Stimulated activated CD4-positive, alpha-beta T cell treated with anti-CD3 and anti-CD28 coated beads, TNF-alpha, amount 100 ng/mL, for 4 hours (primary cell): ENCODE measurements at places on chromosomes 4 and X.

DNA sequence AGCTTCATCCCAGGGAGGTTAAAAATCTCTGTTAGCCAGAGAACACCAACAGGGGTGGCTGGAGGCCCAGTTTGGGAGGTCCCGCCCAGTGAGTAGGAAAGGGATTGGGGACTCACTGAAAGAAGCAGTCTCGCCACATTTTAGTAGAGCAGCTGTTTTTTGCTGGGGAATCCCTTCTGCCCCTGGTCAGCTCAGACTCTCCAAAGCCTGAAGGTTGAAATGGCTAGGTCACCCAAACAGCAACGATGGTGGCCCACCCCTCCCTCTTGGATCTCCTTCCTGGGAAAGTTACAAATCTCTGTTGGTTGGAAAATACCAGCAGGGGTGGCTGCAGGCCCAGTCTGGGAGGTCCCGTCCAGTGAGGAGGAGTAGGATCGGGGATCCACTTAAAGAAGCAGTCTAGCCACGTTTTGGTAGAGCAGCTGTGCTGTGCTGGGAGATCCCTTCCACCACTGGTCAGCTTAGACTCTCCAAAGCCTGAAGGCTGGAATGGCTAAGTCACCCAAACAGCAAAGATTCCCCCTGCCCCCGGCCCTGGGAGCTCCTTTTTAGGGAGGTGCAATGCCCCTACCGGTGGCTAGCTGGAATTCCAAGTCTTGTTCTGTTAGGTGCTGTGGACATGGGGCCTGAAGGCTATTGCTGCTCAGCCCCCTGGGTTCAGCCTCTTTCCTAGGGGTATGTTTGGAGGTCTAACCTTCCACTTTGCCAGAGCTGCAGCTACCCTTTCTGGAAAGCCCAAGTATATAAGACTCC lies 40.0 kb upstream of the TEX13A start:
- DNase-seq: no peak

- no peak for DNase-seq
These were observed 964.3 kb upstream of the TENM3 start for GRCh38 chr4:181278941-181279340.

DNA sequence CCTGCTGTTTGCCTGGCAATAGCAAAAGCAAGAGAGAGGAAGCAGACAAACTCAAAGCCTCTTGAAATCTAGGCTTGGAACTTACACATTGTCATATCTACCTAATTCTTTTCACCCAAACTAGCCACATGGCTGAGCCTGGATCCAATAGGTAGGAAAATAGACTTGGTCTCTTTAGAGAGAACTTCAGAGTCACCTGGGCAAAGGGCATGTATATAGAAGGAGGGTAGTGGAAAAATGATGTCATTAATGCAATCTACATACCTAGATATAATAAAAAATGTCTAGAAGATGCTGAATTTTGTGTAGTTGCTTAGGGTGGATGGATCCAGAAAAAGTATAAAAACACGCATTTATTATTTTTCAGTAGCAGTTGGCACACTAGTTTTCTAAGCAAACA lies 237.0 kb upstream of the GEMIN8 start:
- no peak for DNase-seq

DNA sequence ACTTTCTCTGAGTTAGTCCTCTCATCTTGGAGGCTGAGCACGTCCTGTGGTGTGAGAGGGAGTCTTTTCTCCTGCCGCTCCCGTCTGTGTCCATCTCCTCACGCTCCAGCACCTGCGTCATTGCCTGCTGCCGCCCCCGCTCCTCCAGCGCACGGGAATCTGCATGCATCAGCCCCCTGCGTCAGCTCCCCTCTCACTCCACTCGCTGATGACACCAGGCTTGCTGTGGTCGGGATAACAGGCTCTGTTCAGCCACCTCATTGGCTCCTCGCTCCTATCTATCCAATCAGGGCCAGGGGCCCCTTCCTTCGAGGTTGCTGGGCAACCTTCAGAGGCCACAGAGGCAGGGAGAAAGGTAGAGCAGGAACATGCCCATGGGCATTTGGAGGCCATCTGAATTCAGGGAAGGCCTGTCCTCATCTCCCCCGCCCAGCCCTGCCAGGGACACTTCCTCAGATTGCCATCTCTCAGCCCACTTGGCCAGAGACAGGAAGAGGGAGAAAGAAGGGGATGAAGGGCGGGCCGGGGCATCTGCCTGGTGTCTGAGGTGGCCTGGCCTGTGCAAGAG lies 9.3 kb downstream of the ZNF185 start:
- no peak for DNase-seq

GRCh38 chr4:8727546-8728510 lies 135.3 kb downstream of the CPZ start:
- no peak for DNase-seq

- DNase-seq: no peak
These were observed 28.2 kb downstream of the SULT1E1 start for GRCh38 chr4:69831646-69832325.

- DNase-seq: no peak
These were observed 204.3 kb upstream of the TLL1 start for GRCh38 chr4:165668694-165669093.
